ENCODE measurements at places on chromosomes 13 and 19.

DNA sequence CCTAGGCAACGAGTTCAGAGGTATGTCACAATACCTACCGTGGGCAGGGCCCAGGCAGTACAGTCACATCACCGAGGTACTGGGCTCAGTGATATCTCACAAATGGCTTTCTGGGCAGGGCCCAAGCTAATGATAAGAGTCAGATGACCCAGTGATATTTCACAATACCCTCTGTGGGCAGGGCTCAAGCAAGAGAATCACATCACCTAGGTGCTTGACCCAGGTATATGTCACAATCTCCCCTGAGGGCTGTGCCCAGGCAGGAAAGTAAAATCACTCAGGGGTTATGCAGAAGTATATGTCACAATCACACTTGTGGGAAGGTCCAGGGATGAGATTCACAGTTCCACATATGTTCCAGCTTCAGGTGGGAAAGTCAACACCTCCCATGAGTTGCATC is 45.3 kb downstream of the ZNF729 start:
- DNase-seq = no peak

DNA sequence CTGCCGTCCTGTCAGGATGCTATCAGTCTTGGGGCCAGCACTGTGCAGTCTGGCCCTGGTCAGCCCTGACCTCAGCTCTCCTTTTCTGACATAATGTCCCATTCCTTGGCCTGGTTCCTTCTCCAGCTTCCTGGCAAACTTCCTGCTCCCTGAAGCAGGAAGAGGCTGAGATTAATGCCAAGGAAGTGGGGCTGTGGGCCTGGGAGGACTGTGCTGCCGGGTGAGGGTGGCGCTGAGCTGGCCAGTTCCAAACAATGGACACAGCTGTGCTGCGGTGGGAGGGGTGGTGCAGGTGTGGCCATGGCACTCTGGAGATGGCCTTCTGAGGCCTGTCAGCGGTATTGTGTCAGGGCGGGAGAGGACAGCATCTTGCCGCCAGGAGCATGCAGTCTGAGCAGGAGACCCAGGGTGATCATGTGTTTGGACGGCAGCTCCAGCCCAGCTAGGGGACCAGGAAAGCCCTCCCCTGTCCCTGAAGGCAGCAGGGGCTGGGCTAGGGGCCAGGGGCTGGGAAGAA is 30.9 kb downstream of the TUBA3C start:
- DNase-seq = no peak

DNA sequence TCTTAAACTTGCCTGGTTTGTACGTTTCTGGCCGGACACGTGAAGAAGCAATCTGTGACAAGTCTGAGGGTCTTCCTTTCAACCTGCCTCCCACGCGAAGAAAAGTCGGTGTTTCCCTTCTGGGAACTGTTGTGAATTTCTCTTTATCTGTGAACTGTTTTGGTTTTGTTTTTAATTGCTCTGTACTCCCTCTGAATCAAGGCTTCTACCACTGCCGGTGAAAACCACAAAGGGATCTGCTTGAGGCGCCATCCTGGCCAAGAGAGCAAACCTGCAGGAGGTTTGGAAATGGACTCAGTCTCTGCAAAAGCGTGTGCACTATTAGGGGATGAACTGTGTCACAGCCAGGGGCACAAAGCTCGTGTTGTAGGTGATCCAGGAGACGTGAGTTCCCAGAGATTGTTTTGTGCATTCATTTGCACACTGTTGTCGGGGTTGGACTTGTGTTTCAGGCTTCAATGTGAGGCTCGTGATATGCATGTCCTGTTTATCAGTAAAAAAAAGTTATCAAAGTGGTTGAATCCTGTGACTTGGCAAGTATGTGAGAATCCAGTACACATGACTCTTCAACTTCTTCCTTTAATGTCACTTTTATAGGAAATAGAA is 9.7 kb downstream of the SIGLEC8 start:
- DNase-seq = no peak

DNA sequence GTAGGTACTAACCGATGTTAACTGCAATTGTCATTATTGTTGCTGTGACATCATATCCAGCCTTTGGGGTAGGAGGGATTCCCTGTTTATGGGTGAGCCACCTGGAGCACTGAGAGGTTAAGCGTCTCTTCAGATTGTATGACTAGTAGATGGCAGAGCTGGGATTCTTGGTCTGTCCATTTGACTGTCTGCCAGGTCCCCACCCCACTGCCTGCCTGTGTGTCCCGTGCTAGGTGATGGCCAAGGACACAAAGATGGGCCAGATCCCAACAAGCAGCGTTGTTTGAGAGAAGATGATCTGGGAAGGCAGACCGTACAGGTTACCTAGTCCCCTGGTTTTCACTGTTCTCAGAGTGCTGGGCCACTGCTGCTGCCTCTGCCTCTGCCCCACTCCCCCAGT is 16.6 kb downstream of the PPP2R1A start:
- no peak for DNase-seq

GRCh38 chr19:556611-557382 is 12.9 kb downstream of the GZMM start:
- no peak for DNase-seq

GRCh38 chr13:23797276-23797903 is 91.8 kb downstream of the MIPEP start:
- DNase-seq = no peak

DNA sequence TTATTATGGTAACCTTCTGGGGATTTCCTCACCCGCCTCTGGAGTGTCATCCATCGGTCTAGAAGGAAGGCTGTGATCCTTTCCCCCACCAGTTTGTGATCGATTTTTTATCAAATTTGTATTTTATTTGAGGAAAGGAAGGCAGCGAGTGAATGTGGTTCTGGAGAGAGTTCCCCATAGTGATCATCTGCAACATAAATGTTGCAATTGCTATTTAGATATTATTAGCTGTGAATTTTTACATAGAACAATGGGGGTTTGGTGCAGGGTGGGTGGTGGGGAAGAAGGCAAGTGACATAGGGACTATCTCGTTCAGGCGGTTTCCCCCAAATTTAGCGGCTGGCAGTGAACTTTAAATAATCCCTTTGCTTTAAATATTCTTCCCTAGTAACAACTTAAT is 1.2 kb downstream of the CDK8 start:
- DNase-seq = no peak

DNA sequence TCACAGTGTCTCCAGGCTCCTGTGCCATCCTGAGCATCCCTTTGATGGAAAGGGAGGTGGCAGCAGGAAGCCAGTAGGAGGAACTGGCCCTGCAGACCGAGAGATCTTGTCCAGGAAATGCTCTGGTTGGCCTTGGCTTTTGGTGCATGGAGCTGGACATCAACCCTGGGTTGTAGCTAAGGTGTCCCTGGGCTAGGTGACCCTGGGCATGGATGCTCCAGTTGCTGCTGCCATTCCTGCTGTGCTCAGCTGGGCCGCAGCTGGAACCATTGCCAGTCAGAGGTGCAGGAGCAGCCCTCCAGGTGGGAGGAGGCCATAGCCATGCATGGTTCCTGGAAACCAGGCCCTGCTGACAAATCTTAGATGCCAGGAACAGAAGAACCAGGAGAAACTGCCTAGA is 67.5 kb downstream of the ZNF98 start:
- DNase-seq = no peak

GRCh38 chr19:54518844-54519243 is 16.2 kb downstream of the LAIR2 start:
- DNase-seq = no peak

DNA sequence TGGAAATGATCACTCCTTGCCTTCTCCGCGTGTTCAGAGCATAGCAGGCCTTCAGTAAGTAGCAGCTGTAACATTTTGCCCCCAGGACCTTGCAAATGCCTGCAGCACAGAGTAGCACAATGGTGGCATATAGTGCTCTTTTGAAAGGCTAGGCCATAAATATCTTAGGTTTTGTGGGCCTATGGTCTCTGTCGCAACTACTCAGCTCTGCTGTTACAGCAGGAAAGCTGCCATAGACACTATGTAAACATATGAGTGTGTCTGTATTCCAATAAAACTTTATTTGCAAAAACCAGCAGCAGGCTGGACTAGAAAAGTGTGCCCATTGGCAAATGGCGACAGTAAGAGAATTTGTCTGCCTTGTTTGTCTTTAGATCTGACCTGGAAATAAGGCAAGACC is 9.4 kb downstream of the ITPKC start:
- DNase-seq = no peak

GRCh38 chr13:45339867-45340266 is 1.1 kb downstream of the TPT1 start:
- DNase-seq = no peak

- no peak for DNase-seq
Measured at GRCh38 chr19:36026091-36026876, 6.4 kb downstream of the CLIP3 start.

- DNase-seq = peak; percentile 4
Measured at GRCh38 chr19:48363500-48363809, 285 bp downstream of the TMEM143 start.

DNA sequence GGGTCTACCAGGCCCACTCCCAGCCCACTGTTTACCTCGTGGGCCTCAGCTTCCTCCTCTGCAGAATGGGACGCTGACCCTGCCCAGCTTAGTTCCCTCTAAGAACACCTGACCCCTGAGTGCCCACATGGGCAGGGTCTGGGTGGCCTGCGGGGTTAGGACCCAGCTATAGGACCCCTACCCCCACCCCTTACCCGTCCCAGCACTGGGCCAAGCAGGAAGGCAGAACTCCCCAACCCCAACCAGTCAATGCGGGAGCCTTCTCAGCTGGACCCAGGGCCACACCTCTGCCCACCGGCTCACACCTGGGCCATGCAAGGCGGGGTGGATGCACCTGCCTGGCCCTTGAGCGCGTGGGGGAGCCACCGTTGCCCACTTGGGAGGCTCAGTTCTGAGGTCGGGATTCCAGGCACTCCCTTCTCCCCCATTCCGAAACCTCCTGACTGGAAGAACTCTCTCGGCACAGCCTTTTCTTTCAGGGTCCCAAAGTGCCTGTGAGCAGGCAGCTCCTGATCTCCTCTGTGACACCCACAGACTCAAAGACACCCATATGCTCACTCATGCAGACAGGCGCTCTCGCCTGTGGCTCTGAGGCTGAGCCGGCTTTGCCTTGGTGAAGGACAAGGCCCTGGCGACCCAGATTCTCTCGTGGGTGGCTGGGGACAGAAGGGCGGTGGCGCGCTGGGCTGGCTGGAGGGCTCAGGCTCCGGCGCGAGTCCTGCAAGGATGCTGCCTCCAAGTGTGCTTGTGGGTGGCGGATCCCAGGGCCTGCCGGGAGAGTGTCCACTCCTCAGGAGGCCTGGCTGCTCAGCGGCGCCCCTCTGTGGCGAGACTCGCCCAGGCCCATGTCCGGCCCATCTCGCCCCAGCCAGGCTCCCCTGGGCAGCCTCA is 27.9 kb upstream of the PARP4 start:
- no peak for DNase-seq

DNA sequence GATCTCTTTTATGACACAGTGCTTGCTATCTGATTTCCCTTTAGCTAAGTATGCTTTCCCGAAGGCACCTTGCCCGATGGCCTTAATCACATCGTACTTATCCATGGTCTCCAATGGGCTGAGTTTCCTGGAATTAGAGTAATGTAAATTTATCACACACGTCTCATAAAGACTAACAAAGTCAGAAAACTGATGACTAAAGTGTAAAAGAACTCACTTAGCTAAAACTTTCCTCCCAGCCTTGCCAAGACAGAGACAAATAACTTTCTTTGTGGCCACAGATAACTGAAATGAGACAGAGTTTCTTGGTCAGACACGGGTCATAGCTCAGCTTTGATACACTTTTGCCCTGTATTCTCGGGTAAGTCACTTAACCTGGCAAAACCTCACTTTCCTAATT is 1.5 kb downstream of the NEK5 start:
- DNase-seq = no peak

GRCh38 chr19:52397310-52398080 is at the start of gene ZNF528:
ZNF528 (plus strand) TSS chr19:52397849; CDS start chr19:52402014, 4,165 bp downstream.
- DNase-seq = peak; percentile 96

DNA sequence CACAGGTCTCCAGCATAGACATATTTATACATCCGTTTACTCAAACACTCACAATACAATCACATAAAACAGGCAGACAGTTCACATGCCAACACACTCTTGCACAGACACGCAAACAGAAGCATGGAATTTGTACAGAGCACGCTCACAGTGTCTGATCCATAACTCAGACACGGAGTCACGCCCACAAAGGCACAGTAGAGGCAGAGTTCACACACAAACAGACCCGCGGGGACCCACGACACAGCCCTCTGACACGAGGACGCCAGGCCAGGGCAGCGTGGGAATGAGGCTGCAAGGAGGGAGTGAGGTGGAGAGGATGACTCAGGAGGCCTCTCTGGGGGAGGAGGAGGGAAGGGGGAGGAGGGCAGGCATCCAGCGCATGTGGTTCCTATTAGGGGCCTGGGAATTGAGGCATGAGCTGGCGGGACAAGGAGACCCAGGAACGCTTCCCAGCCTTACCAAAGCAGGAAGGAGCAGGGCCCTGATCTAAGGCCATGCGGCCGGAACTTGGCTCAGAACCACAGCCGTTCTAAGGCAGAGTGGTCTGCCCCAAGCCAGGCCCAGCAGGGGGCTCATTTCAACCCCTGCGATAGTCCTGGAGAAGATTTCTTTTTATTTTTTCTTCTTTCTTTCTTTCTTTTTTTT is 9.1 kb upstream of the OLFM2 start:
- no peak for DNase-seq

GRCh38 chr13:24203273-24203672 is 42.8 kb downstream of the SPATA13 start:
- no peak for DNase-seq

- DNase-seq = no peak
Measured at GRCh38 chr19:15213715-15214381, 13.1 kb upstream of the NOTCH3 start.

DNA sequence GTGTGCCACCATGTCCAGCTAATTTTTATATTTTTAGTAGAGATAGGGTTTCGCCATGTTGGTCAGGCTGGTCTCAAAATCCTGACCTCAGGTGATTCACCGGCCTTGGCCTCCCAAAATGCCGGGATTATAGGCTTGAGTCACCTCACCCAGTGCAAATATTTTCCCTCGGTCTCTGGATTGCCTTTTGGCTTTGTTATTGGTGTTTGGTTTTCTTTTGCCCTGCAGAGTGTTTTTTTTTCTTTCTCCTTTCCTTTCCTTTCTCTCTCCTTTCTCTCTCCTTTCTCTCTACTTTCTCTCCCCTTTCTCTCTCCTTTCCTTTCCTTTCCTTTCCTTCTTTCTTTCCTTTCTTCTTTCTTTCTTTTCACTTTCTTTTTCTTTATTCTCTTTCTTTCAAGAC is 33.2 kb downstream of the KDM4B start:
- no peak for DNase-seq

DNA sequence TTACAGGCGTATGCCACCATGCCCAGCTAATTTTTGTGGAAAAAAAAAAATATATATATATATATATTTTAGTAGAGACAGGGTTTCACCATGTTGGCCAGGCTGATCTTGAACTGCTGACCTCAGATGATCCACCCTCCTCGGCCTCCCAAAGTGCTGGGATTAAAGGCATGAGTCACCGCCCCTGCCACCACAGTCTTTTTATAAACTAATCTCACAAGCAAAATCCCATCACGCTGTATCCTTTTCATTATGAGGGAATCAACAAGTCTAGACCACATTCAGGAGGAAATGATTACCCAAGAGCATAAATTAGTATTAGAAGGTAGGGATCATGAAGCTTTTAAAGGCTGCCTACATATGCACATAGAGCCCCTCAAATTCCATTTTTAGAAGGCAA is 210.6 kb upstream of the NBEA start:
- no peak for DNase-seq

Measured in stimulated activated CD8-positive, alpha-beta memory T cell treated with anti-CD3 and anti-CD28 coated beads, Interleukin-7, amount 100 ng/mL, for 24 hours (primary cell).